Activated naive CD4-positive, alpha-beta T cell (primary cell): ENCODE measurements at places on chromosomes 3 and 15.

- no peak for DNase-seq
These were observed 101.9 kb upstream of the PLXND1 start for GRCh38 chr3:129708328-129708861.

GRCh38 chr15:101020451-101020850 lies 101.3 kb downstream of the LRRK1 start:
- no peak for DNase-seq

DNA sequence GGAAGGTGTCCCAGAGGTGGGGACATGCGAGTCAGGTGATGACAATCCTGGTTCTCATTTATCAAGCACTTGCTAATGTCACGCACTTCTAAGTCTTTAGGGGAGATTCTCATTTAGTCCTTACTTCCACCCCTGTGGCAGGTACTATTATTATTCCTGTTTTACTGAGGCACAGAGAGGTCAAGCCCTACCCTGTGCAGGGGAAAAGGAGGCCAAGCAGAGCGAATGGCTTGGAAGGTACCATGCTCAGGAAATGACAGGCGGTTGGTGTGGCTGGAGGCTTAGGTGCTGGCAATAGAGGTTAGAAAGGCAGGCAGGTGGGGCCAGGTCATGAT lies 268.9 kb downstream of the UACA start:
- no peak for DNase-seq

DNA sequence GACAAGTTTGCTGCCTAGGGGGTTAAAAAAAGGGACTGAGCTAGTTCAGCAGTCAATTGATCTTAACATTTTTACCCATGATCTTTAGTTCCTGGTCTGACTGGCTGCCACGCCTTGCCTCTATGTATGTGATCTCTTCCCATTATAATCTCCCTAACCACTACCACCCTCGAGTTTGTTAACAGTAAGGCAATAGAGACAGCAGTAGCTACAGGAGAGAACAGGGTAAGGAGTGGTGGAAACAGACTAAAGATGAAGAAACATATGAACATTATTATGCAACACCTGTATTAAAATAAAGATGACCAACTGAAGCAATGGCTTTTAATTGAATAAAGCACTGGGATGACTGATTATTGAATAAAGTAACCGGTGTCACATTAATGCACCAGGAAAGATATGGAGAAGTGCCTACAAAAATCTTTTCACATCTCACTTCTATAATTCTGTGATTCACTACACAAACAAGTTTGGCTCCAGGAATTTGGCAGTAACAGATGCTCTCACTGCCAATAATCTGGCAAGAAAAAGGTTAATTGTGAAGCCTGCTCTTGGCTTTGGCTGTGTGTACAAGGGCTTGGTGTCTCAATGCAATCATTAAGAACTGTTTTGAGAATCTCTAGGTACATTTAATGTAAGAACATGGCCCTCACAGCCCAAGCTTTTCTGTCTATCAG lies 95.7 kb downstream of the HHLA2 start:
- no peak for DNase-seq

GRCh38 chr3:127209155-127209839 lies 16.4 kb downstream of the PRR23E start:
- DNase-seq: no peak

- DNase-seq: no peak
These were observed 26.6 kb downstream of the CGGBP1 start for GRCh38 chr3:88032245-88032644.

GRCh38 chr15:81316267-81316666 lies 7.7 kb downstream of the STARD5 start:
- DNase-seq: no peak

- no peak for DNase-seq
These were observed 184.1 kb upstream of the TLE3 start for GRCh38 chr15:70281811-70282307.

DNA sequence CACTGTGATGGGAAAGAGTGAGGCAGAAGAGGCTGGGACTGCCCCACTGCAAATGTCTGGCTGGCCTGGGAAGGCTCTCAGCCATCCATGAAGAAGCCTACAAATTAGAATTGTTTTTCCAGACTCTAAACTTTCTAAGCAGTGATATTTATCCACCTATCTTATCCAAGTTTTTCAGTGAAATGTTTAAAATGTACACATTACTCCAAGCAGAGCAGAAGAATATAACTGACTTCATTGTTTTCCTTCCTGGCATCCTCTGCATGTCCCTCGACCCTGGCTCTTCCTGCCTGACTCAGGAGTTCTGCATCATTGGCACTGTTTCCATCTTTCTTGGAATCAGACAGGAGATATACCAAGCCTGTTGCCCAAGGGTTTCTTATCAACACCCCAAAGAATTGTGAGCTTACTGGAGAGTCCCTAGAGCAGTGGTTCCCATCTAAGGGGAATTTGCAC lies 401.5 kb upstream of the PROK2 start:
- DNase-seq: no peak

- no peak for DNase-seq
These were observed 25.7 kb downstream of the IQGAP1 start for GRCh38 chr15:90413411-90414379.

GRCh38 chr3:8627201-8627940 lies 17.2 kb downstream of the SSUH2 start:
- DNase-seq: no peak

GRCh38 chr3:128942161-128942952 lies 51.5 kb downstream of the CFAP92 start:
- DNase-seq: no peak

DNA sequence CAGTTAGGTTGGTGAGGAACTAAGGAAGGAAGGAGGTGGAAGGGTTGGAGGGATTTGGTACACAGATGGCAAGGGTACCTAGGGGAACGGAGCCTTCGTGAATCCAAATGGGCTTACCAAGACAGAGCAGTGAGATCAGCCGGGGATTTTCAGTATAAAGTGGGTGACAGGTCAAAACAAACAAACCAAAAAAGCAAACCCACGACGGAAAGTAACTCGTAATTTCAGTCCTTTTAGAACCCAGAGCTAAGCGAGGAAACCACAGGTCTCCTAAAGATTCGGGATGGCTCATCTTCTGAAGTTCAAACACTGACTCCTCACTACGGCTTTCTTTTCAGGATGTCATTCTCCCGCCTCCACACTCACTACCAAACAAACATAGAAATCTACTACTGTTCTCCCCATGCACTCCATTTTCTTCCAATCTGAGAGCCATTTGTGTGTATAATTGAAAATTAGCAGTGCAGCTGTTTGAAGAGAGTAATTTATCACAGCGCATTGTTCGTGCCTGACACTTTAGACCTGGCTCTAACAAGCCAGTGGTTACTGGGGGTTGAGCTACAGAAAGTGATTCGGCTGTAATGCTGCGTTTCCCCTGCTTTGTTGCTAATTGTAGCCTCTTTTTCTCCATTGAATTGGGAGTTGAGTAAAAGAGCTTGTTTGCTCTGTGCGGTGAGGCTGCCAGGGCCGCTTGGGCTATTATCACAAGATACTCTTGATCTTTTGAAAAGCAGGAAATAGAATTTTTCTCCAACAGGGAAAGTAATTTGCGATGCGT lies 64.7 kb upstream of the CCDC39 start:
- DNase-seq: no peak

DNA sequence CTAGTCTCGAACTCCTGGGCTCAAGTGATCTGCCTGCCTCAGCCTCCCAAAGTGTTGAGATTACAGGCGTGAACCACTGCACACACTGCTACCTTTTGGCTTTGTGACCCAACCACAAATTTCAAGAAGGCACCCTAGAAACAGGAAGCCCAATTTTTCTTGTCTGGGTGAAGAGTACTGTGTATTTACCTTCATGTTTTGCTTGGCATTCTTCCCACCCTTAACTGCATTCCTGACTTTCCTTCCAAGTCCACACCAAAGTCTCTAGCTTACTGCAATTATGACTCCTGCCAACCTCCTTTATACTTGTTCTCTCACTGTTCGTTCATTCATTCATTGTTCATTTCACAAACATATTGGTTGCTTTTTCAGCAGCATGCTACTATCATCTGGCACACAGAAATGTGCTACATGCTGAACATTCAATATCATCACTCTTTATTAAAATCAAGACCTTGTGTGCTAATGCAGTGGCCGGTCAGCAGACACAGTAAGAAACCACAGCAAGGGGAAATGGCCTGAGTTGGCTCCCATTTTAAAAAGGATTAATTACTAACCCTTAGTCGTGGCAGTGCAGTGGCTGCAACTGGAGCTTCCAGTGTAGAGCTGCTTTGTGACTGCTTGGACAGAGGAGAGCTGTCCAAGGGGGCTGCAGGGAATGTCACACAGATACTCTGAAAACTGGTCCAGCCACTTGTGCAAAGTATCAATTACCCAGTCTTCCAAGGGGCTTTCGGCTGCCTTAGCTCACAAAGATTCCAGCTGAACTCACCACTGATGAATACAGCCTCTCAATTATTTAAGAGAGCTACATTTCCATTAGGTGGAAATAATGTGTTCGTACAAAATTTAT lies 94.0 kb downstream of the ETFA start:
- no peak for DNase-seq

DNA sequence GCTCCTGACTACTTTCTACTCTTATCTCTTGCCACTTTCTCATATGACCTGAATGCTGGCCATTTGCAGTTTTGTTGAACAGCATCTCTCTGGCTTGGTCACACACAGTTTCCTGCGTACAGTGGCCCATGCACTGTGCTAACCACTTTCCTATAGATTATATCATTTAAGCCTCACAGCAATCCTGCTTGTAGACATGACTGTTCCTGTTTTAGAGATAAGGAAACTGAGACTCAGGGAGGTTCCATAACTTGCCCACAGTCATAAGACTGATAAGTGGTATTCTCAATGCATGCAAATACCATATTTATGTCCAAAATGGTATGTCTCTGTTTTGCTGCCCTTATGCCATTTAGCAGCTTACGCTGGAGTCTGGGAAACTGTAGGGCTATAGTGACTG lies 229.5 kb downstream of the NR1D2 start:
- no peak for DNase-seq

DNA sequence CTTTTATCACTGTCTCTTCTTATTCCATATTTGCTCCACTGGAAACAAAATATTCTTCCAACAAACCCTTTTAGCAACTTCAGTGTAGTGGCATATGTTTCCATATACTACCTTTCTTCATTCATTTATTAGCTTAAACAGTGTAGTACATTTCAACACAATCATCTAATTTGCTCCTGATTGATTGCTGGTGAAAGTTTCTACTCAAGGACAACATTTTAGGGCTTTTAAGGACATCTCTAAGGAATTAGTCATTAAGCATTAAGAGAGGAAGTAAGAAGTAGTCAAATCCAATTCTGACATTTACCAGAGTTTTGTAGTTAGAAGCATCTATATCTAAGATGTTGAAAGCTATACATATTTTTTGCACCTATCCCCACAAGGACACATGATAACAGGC lies 55.8 kb downstream of the RSRC1 start:
- no peak for DNase-seq

DNA sequence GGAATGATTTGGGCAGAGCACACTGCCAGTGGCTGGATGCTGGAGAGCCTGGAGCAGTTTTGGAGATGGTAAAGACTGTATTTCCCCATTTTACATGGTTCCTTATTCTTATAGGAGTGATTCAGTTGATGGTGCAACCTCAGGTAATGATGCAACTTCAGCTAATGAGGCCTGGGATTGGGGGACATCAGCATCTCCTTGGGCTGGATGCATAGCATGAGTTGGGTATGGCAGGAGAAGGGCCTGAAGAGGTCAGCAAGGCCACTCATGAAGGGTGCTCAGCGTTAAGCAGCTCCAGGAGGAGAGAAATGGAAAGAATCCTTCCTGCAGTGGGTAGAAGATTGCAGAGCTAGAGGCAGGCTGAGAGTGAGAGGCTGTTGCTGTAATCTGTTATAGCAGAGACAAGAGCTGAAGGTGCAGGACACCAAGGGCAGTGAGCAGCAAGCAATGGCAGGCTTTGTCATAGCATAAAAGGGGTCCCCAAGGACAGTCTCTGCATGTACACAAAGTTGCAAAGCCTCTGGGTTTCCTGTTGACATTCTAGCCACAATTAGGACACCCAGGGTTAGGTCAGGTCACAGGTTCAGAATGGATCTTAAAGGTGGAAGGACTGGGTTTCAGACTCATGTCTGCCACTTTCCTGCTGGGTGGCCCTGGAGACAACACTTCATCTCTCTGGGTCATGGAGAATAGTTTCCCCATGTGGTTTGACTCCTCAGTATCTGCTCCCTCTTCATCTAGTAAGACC lies 29.5 kb upstream of the SNRK start:
- no peak for DNase-seq

DNA sequence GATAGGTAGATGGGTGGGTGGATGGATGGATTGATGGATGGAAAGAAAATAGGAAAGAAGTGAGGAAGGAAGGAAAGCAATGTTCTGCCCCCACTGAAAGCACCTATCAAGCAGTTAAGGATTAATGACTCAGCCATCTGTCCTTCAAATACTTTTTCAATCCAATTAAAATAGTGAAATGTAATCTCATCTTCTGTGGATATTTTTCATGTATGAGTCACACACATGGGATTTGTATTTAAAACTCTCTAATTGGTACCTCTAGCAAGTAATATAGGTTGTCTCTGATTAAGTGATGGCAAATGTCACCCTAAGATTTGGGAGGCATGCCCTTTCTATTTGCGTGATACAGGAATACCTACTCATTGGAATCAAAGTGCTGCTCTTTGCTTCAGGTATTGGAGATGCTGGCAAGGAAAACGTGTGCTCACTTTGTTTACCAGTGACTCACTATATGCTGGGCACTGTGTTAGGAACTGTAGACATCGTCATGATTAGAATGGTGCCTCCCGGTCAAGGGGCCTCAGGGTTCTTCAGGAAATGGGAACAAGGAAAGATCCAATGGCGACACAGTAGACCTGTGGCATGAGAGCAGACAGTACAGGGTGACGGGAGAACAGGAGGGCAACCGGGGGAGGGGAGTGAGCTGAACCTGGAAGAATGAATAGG lies 230.1 kb downstream of the CLSTN2 start:
- no peak for DNase-seq

DNA sequence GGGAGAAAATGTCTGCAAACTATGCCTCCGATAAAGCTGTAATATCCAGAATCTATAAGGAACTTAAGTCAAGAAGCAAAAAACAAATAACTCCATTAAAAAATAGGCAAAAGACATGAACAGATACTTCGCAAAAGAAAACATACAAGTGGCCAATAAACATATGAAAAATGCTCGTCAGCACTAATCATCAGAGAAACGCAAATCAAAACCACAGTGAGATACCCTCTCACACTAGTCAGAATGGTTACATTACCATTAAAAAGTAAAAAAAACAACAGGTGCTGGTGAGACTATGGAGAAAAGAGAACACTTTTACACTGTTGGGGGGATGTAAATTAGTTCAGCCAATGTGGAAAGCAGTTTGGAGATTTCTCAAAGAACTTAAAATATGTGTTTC lies 498.5 kb upstream of the GRM7 start:
- no peak for DNase-seq

DNA sequence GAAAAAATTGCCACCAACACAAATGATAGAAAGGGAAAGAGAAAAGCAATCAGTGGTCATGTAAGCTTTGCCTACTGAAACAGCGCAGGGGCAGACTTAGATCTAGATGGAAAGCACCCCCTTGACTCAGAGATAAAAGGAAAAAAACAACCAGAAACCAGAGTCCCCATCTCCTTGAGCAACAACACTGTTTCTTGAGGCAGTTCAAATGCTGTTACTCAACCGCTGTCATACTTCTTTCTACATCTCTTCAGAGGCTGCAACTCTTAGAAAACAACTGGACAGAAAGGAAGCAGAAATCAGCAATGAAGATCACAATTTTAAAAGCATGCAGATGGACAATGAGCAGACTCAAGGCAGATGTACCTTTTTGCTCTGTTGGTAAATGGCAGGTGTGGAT lies 36.5 kb downstream of the FSIP1 start:
- no peak for DNase-seq

- DNase-seq: no peak
These were observed 201.6 kb upstream of the TMC3 start for GRCh38 chr15:81575436-81576123.
